Thyroid gland (tissue), 4 donors: ENCODE measurements at places on chromosomes 12 and 14. TPM values are rescaled to one million over a fixed set of nuclear protein-coding genes. Genes with fewer than 3 reads are reported as not detected.

GRCh38 chr14:101318271-101318670, 243.0 kb upstream of the DIO3 start:
- no peaks in the 10 kb centered on the region for H3K27me3 ChIP-seq
- no peak for DNase-seq
- no peak overlapping the region for H3K27ac ChIP-seq
- H3K36me3 ChIP-seq, result no peaks in the 10 kb centered on the region
- H3K4me1 ChIP-seq, result no peaks in the 10 kb centered on the region

- no peaks in the 10 kb centered on the region for H3K27me3 ChIP-seq
- H3K36me3 ChIP-seq, result no peaks in the 10 kb centered on the region
- DNase-seq, result peak; percentile 99
Observed at GRCh38 chr14:44897041-44897844, 64.5 kb downstream of the KLHL28 start.

- peaks cover 6% of the 10 kb centered on the region for H3K36me3 ChIP-seq
- no peak for DNase-seq
- no peak overlapping the region for H3K27ac ChIP-seq
Observed at GRCh38 chr12:125125271-125125670, 60.0 kb downstream of the AACS start.

DNA sequence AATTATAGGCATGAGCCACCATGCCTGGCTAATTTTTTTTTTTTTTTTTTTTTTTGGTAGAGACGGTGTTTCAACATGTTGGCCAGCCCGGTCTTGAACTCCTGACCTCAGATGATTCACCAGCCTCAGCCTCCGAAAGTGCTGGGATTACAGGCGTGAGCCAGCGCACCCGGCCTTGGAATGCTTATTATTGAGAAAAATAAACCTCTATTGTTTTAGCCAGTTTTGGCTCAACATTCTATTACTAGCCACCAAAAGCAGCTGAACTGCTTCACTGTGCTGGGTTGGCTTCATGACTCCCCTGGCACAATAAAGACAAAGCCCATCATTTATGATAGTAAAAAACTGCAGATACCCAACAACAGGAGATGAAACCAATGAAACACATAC, 93.5 kb upstream of the CEP83 start:
- no peak for DNase-seq
- H3K4me1 ChIP-seq, result no peaks in the 10 kb centered on the region
- no peak overlapping the region for H3K4me3 ChIP-seq
- no peaks in the 10 kb centered on the region for H3K27me3 ChIP-seq

GRCh38 chr12:102438827-102439210, 41.5 kb downstream of the IGF1 start:
- H3K27me3 ChIP-seq, result no peaks in the 10 kb centered on the region
- no peak overlapping the region for H3K27ac ChIP-seq
- no peaks in the 10 kb centered on the region for H3K36me3 ChIP-seq
- H3K4me3 ChIP-seq, result no peak overlapping the region
- DNase-seq, result no peak
- peaks cover 16% of the 10 kb centered on the region for H3K4me1 ChIP-seq

GRCh38 chr12:75172611-75173010, 37.0 kb downstream of the KCNC2 start:
- H3K36me3 ChIP-seq, result no peaks in the 10 kb centered on the region
- H3K4me3 ChIP-seq, result no peak overlapping the region
- no peaks in the 10 kb centered on the region for H3K27me3 ChIP-seq
- H3K27ac ChIP-seq, result no peak overlapping the region
- no peak for DNase-seq
- H3K4me1 ChIP-seq, result no peaks in the 10 kb centered on the region

- H3K36me3 ChIP-seq, result no peaks in the 10 kb centered on the region
- peaks cover 60% of the 10 kb centered on the region for H3K4me1 ChIP-seq
- peak overlapping the region; percentile 96 for H3K27ac ChIP-seq
- peak; percentile 53 for DNase-seq
Observed at GRCh38 chr14:104795781-104796686, 486 bp upstream of the AKT1 start.

GRCh38 chr12:47773062-47773857, at the start of gene SLC48A1:
SLC48A1 (plus strand) TSS chr12:47773238; CDS start chr12:47773305, 67 bp downstream.
- peak within 1 kb of the TSS; percentile 91 for H3K27ac ChIP-seq
- DNase-seq, result peak; percentile 76
- H3K36me3 ChIP-seq, result no peaks in the 10 kb centered on the region
- peak within 1 kb of the TSS; percentile 31 for H3K4me3 ChIP-seq
- peaks cover 52% of the 10 kb centered on the region for H3K4me1 ChIP-seq
- no peaks in the 10 kb centered on the region for H3K27me3 ChIP-seq

DNA sequence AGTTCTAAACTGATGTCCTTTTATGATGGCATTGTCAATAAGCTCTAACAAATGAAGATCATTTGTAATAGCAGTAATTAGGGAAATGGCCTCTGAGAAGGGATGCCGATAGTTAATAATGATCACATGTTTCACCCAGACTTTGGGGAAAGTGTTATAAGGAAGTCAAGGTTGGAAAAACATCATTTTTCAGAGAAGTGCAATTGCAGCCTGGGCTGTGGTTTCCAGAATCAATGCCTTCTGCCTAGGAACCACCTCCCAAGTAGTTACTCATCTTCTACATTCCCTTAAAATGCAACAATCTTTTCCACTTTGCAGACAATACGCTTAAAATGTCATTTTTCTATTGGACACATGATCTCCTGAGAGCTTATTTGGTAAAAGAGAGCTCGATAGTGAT, 879 bp downstream of the EDDM3A start:
- H3K27ac ChIP-seq, result no peak overlapping the region
- H3K4me1 ChIP-seq, result no peaks in the 10 kb centered on the region
- no peaks in the 10 kb centered on the region for H3K27me3 ChIP-seq
- DNase-seq, result no peak

- H3K27me3 ChIP-seq, result no peaks in the 10 kb centered on the region
- H3K4me3 ChIP-seq, result no peak overlapping the region
- H3K36me3 ChIP-seq, result no peaks in the 10 kb centered on the region
- no peak overlapping the region for H3K27ac ChIP-seq
Observed at GRCh38 chr14:59371771-59372170, 93.4 kb downstream of the GPR135 start.

- DNase-seq, result no peak
- no peak overlapping the region for H3K27ac ChIP-seq
- no peaks in the 10 kb centered on the region for H3K27me3 ChIP-seq
- no peak overlapping the region for H3K4me3 ChIP-seq
- H3K4me1 ChIP-seq, result no peaks in the 10 kb centered on the region
Observed at GRCh38 chr12:97162173-97162572, 255.1 kb downstream of the NEDD1 start.

- no peaks in the 10 kb centered on the region for H3K36me3 ChIP-seq
- no peaks in the 10 kb centered on the region for H3K27me3 ChIP-seq
- DNase-seq, result no peak
- peaks cover 9% of the 10 kb centered on the region for H3K4me1 ChIP-seq
- no peak overlapping the region for H3K27ac ChIP-seq
Observed at GRCh38 chr14:103430358-103430757, 45.1 kb downstream of the MARK3 start.

GRCh38 chr14:28163897-28164296, 602.7 kb upstream of the FOXG1 start:
- H3K27ac ChIP-seq, result no peak overlapping the region
- DNase-seq, result no peak
- no peaks in the 10 kb centered on the region for H3K4me1 ChIP-seq
- no peaks in the 10 kb centered on the region for H3K36me3 ChIP-seq

DNA sequence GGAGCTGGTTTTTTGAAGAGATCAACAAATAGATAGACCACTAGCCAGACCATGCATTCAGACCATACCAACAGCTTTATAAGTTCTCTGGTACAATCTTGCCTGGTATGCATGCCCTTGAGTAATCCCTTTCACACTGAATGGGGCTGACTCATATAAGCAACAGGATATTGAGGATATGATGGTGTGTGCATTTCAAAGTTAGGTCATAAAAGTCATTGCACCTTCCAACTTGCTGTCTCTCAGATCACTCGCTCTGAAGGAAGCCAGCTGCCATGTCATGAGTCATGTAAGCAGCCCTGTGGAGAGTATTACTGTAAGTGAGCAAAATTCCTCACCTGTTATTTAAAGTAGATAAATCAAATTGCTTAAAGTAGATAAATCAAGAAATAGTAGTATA, 45.0 kb upstream of the OR6J1 start:
- H3K4me3 ChIP-seq, result no peak overlapping the region
- H3K27ac ChIP-seq, result no peak overlapping the region
- no peaks in the 10 kb centered on the region for H3K36me3 ChIP-seq
- DNase-seq, result no peak
- H3K4me1 ChIP-seq, result no peaks in the 10 kb centered on the region

- H3K4me1 ChIP-seq, result no peaks in the 10 kb centered on the region
- H3K27me3 ChIP-seq, result no peaks in the 10 kb centered on the region
- H3K4me3 ChIP-seq, result no peak overlapping the region
- H3K27ac ChIP-seq, result no peak overlapping the region
- no peaks in the 10 kb centered on the region for H3K36me3 ChIP-seq
- no peak for DNase-seq
Observed at GRCh38 chr12:124094733-124095132, 121.7 kb downstream of the ZNF664 start.

DNA sequence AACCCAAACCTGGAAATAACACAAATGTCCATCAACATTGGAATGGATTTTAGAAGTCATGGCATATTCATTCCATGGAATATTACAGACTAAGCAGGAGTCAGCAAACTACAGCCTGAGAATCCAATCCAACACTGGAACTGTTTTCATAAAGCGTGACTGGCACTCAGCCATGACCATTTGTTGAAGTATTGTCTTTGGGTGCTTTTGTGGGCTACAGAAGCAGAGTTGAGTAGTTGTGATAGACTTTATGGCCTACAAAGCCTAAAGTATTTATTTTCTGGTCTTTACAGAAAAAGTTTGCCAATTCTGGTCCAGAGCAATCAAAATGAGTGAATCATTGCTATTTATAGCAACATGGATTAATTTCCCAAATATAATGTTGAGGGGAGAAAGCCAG, 34.5 kb upstream of the FRS2 start:
- peak overlapping the region; percentile 47 for H3K27ac ChIP-seq
- H3K36me3 ChIP-seq, result no peaks in the 10 kb centered on the region
- H3K27me3 ChIP-seq, result no peaks in the 10 kb centered on the region
- peaks cover 18% of the 10 kb centered on the region for H3K4me1 ChIP-seq
- DNase-seq, result peak; percentile 63

GRCh38 chr12:76176940-76177339, 92.5 kb upstream of the NAP1L1 start:
- no peak overlapping the region for H3K27ac ChIP-seq
- H3K36me3 ChIP-seq, result no peaks in the 10 kb centered on the region
- no peaks in the 10 kb centered on the region for H3K27me3 ChIP-seq
- no peaks in the 10 kb centered on the region for H3K4me1 ChIP-seq

DNA sequence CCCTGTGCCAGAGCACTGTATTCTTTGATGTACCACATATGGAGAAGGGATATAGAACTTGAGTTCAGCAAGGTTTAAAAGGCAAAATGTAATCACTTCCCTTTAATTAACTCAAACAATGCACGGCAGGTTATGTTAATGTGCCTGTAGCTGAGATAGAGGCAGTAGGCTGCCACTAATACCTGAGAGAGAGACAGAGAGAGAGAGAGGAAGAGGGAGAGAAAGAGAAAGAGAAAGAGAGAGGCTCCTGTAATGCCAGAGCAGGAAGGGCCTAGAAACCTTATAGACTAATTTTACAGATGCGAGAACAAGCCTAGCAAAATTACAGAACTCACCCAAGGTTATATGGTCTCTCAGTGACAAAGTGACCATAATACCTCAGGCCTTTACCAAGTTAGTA, 679.8 kb downstream of the NRXN3 start:
- no peaks in the 10 kb centered on the region for H3K27me3 ChIP-seq
- no peak overlapping the region for H3K4me3 ChIP-seq
- no peaks in the 10 kb centered on the region for H3K4me1 ChIP-seq
- no peaks in the 10 kb centered on the region for H3K36me3 ChIP-seq
- no peak overlapping the region for H3K27ac ChIP-seq
- no peak for DNase-seq

GRCh38 chr12:46390881-46391280, 18.3 kb upstream of the SLC38A2 start:
- H3K36me3 ChIP-seq, result no peaks in the 10 kb centered on the region
- H3K4me3 ChIP-seq, result no peak overlapping the region
- H3K27ac ChIP-seq, result peak overlapping the region; percentile 51
- no peak for DNase-seq
- H3K27me3 ChIP-seq, result no peaks in the 10 kb centered on the region

GRCh38 chr14:56284641-56285040, 166.4 kb downstream of the PELI2 start:
- H3K4me1 ChIP-seq, result no peaks in the 10 kb centered on the region
- no peak overlapping the region for H3K27ac ChIP-seq
- H3K4me3 ChIP-seq, result no peak overlapping the region
- no peaks in the 10 kb centered on the region for H3K27me3 ChIP-seq

DNA sequence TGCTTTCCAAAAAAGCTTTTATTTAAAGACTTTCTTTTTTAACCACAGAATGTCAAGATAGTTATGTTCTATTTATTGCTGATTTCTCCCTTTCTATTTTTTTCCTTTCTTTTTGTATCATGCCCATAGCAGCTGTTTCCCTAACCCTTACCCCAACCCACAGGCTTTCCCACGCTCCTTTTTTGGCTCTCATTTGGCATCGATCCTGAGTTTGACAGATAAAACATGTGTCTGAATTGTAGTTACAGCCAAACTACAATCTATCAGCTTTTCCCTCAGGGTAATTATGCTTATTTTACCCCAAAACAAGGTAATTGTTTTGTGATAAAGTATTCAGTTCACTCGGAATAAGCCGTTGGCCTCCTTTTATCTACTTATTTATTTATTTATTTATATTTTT, 46.7 kb downstream of the PDE3A start:
- no peak overlapping the region for H3K4me3 ChIP-seq
- H3K36me3 ChIP-seq, result no peaks in the 10 kb centered on the region
- DNase-seq, result no peak
- no peaks in the 10 kb centered on the region for H3K4me1 ChIP-seq
- H3K27ac ChIP-seq, result no peak overlapping the region
- H3K27me3 ChIP-seq, result no peaks in the 10 kb centered on the region

DNA sequence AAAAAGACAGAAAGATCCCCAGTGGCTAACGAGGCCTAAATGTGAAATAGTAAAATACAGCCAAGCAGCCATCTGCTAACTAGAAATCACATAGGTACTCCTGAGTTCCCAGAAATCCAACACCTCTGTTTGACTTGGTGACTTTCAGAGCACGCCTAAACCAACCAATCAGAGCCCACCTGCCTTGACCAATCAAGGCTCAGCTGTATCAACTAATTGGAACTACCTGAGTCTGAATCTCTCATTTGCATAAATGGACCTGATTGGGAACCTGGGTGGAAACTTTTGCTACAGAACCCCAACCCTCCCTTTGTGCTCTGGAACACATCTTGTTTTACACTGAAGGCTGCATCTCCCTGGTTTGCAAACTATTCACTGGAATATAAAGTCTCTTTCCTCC, 5.1 kb upstream of the TCL1B start:
- H3K27me3 ChIP-seq, result no peaks in the 10 kb centered on the region
- no peaks in the 10 kb centered on the region for H3K36me3 ChIP-seq
- H3K4me3 ChIP-seq, result no peak overlapping the region
- H3K4me1 ChIP-seq, result no peaks in the 10 kb centered on the region
- no peak for DNase-seq
- no peak overlapping the region for H3K27ac ChIP-seq

Gene DPPA3
- not detected for total RNA-seq

Gene CLEC2B
- total RNA-seq, result 21.2 TPM

Gene LIMA1
- total RNA-seq, result 53.0 TPM

Gene ERP27
- 5.0 TPM for total RNA-seq

Gene TRPV4
- 1.3 TPM for total RNA-seq

Gene MAX
- 71.4 TPM for total RNA-seq

Gene CLEC9A
- not detected for total RNA-seq

Gene PLEKHD1
- 1.0 TPM for total RNA-seq

Gene STYK1
- total RNA-seq, result not detected

Gene RNASE4
- 41.1 TPM for total RNA-seq
